ENCODE measurements at places on chromosomes 12 and 14.

GRCh38 chr14:70822530-70823185 lies 13.3 kb upstream of the MAP3K9 start:
- H3K4me1 ChIP-seq: peaks cover 25% of the 10 kb centered on the region
- H3K36me3 ChIP-seq: no peaks in the 10 kb centered on the region
- no peaks in the 10 kb centered on the region for H3K27me3 ChIP-seq

GRCh38 chr12:5043589-5044419 lies at the start of gene KCNA5:
KCNA5 (plus strand) TSS chr12:5043879; CDS start chr12:5044148, 269 bp downstream.
- H3K4me1 ChIP-seq: no peaks in the 10 kb centered on the region
- no peak within 1 kb of the TSS for H3K27ac ChIP-seq
- DNase-seq: no peak
- no peak within 1 kb of the TSS for H3K4me3 ChIP-seq
- no peaks in the 10 kb centered on the region for H3K36me3 ChIP-seq

DNA sequence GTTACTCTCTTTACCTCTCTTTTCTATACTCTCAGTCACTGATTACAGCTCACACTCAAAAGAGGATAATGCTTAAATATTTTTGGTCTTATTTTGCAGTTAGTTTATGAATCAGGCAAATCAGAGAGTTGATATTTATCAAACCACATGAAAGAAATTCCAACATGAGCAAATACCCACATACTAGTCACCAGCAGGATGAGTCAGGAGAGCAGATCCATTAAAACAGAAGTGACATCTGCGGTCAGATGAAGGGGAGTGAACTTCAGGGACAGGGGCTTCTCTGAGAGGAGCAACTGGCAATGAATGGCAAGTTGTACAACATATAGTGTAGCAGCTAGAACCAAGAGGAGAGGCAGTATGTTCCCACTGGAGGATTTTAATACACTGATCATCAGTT lies 258.7 kb downstream of the SYT10 start:
- H3K36me3 ChIP-seq: no peaks in the 10 kb centered on the region
- DNase-seq: no peak
- H3K27ac ChIP-seq: no peak overlapping the region
- no peak overlapping the region for H3K4me3 ChIP-seq
- no peaks in the 10 kb centered on the region for H3K4me1 ChIP-seq

GRCh38 chr14:101876555-101876938 lies 87.8 kb upstream of the DYNC1H1 start:
- H3K4me1 ChIP-seq: peaks cover 7% of the 10 kb centered on the region
- H3K27me3 ChIP-seq: no peaks in the 10 kb centered on the region
- no peak overlapping the region for H3K4me3 ChIP-seq
- H3K27ac ChIP-seq: peak overlapping the region; percentile 61
